CD4-positive, alpha-beta T cell treated with Interleukin-4 for 4 hours (primary cell): ENCODE measurements at places on chromosomes 1 and 21.

GRCh38 chr1:208149776-208150514, 94.2 kb downstream of the PLXNA2 start:
- no peak for DNase-seq

DNA sequence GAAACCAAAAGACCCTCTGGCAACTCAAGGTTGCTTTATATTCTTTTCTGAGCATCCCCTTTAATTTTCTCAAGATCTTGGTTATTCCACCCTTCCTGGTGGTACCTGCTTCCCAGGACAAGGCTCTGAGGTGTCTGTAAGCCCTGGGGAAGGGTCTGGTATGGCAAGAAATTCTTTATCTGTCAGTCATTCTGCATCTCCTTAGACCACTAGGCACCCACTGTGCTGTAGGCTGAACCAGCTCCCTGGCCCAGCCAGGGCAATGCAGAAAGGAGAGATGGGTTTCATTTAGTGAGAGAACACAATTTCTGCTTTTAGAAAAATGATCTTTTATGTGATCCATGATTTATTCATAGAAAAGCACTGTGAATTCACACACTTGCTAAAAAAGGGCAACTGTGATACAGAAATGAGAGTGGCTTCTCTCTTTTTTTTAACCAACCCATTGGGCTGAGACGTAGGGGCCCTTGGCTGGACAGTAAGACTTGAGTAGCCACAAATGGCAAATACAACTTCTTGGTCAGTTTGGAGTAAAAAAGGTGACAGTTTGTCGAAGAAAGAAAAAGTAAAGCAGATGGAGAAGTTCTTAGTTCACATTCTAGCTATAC, 4.1 kb downstream of the UROD start:
- no peak for DNase-seq

DNA sequence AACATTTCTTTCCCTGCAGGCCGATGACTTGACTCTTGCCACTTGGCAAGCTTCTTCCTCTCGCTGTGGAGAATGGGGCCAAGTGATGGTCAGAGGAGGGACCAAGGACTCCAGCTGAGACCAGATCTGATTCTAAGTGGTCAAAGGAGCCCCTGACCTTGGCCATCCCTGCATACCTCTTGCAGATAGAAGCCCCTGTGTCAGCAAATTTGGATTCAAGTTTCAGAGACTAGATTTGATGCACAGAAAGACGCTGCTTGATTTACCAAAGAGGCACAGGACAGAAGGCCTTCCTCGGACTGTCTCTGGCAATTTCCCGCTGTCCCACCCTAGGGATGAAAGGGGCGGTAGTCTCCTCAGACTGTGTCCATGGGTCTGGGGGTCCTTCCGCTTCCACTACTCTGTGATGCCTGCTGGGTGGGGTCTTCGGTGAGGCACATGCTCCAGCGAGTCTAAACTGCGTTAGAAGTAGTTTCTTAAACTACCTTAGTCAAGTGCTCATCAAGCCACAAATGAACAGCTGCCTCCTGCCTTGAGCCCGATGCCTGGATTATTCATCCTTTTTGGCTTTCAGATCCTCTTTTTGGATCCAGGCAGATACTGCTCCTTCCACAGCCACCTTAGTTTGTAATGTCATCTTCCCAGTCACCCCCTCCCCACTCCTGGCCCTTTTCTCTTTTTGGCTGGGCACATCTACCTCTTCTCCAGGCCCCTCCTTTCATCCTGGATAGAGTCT, 31.8 kb upstream of the RBM15 start:
- DNase-seq, result no peak

DNA sequence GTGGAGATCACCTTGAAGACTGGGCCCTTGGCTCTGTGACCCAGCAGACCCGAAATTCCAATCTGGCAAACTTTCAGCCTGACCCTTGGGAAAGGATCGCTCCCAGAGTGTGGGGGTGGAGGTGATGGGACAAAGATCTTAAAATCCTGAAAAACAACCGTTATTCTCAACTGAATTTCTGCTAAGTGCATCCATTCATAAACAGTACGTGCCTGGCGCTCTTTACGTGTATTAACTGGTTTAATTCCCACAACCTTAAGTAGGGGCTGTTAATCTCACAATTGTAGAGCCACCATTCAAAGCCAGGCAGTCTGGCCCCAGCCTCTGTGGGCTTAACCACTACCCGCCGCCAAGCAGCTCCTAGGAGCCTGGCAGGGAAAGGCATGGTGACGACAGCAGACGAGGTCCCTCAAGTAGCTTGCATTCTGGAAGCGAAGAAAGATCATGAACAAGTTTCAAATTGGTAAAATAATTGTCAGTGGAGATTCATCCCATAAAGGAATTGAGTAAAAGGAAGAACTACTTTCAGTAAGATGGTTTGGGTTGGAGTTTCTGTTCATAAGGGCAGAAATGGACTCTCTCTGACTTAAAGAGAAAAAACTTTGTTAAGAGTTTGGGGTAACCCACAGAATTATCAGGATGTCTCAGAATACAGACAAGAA, 11.4 kb upstream of the RGS16 start:
- peak; percentile 19 for DNase-seq

DNA sequence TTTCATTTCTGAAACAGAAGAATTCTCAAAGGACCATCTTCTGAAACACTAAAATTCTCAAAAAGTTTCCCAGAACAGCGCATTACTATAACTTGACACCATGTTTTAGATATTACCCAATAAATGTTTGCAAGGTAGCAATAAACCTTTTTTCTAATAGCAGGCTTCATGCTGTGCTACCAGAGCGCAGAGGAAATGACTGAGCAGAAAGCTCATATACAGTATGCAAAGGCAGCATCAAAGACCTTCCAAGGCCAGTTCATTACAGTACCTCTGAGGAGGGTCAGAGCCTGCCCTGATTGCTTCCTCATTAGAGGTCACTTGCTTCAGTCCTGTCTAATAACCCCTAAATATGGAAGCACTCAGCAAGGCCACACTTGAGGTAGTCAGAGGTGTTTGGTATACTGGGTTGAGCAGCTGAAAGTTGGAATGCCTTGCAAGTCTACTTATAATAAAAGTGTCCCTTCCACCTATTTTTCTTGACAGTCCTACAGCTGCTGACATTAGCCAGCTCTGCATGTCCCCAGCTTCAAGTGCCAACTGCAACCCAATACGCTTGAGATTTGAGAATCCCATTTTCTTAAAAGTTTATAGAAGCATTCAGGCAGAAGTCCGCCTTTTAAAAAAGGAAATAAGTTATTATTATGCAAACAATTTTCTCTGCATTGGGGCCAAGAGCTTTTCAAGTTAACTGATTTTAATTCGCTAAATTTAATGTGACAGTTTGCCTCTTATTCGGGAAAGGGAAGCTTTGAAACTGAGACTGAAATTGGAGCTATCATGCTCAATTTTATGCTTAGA, 207.2 kb downstream of the ZC3H11B start:
- no peak for DNase-seq

DNA sequence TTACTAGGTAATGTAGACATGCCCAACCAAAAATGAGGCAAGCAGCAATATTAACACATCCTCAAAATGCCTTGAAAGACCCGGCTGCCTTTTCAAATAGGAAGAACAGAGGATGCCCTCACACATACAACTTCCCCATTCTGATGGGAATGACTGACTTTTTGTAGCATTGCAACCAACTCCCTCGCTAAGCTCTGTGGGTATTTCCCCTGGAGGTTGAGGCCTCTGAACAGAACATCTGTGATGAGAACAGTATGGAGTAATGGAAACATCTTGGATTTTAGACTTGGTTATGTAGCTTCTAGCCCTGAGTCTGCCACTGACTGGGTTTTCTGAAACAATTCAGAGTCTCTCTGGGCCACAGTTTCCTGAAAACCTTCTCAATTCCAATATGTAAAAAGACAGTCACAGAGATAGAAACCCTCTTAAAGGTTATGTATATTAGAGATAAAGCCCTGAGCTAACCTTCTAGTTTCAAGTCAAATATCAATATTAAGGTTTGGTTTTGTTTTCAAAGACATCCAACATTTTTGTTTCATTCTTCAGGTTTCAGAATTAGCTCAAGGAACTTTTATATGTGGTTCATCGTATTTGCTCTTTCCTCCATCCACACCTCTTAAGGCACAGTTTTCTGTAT, 311.5 kb downstream of the SETD4 start:
- DNase-seq, result no peak

- DNase-seq, result peak; percentile 43
Measured at GRCh38 chr1:17045634-17046333, 8.0 kb downstream of the SDHB start.

DNA sequence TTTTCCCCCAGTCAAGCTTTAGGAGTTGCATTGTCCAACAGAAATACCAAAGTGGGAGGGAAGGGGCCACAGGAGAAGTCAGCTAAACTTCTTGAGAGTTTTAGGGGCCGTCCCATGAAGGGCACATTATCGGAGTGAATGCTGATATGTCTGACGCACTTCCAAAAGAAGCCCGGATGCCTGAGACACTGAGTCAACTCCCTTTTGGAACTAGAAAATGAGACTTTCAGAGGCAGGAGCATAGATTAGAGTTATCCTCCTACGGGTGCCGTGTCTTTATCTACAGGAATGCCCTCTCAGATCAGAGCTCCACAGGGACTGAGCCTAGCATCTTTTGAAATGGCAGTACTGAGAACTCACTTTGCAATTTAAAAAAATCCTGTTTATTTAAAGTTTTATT, 13.1 kb downstream of the ACTN2 start:
- DNase-seq, result no peak
